Activated T-helper 17 cell treated with anti-CD3 and anti-CD28 coated beads, Interleukin-2, amount 50 U/mL, for 72 hours (primary cell): ENCODE measurements at places on chromosomes 3 and 15. TPM values are rescaled to one million over a fixed set of nuclear protein-coding genes. Genes with fewer than 3 reads are reported as not detected.

DNA sequence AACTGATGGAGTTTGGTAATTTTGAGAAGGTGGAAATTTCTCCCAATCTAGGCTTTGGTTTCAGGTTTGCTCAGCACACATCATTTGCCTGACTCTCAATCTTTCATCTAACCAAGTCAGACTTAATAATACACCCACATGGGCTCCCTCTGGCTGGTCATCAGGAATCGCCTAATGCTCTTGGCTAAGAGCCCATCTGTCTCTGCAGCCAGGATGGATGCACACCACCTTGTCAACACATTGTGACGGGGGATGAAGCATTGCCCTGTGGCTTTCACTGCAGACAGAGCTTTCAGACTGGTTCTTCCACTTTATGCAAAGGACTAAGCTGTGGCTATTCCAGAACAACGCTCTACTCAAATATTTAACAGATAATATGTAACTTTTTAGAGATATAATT, 3.0 kb upstream of the HDGFL3 start:
- peak; percentile 9 for ATAC-seq

- no peak for ATAC-seq
These were observed 57.5 kb downstream of the CACNA2D2 start for GRCh38 chr3:50445919-50446318.

The FANCD2OS gene
- total RNA-seq = not detected

GRCh38 chr15:64970698-64971097, 19.0 kb downstream of the SPG21 start:
- no peak for ATAC-seq

GRCh38 chr3:149087208-149087607, 875 bp upstream of the HLTF start:
- ATAC-seq = no peak

The MORC1 gene
- total RNA-seq = not detected

DNA sequence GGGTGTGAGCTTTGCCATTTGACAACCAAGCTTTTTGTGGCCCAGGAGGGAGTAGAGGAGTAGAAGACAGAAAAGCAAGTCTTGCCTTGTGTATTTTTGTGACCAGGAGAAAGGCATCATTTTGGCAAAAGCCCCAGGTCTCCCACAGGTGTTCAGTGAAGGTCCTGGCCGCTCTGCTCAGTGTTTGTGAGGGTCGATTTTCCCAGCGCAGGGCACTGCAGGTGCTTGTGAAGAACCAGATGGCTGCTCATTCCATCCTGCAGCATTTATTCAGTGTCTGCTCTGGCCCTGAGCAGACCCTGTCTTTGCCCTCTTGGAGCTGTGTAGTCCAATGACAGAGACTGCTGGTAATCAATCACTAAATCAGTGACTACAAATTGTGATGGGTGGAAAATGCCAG, 19.5 kb downstream of the TRAK1 start:
- no peak for ATAC-seq

- ATAC-seq = no peak
These were observed 154.9 kb downstream of the PEX5L start for GRCh38 chr3:179881791-179882190.

The DUOXA2 gene
- 0.13 TPM for total RNA-seq

DNA sequence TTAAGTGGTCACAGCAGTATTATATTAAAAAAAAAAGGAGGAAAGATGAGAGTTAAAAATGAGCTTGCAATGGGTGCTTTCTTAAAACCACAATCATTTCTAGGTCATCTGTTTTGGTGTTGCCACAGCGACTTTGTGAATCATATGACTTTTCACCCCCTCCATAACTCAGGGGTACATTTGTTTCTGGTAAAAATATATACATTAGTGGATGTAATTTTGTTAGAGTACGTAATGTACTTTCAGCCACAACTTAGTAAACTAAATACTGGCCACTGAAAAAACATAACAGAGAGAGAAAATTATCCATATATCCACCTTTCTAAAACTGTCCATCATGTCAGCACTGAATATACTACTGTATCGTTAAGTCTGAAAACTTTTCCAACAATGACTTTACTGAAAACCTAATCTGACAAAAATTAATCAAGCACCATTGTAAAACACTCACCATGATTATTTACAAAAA, 3.4 kb downstream of the ANKRD28 start:
- ATAC-seq = peak; percentile 52

The HDAC11 gene
- total RNA-seq = 5.4 TPM

The TLR9 gene
- 0.93 TPM for total RNA-seq

The ITGA11 gene
- total RNA-seq = 13.1 TPM

- ATAC-seq = no peak
These were observed 164.5 kb downstream of the RORA start for GRCh38 chr15:61064651-61065050.

The BMF gene
- total RNA-seq = 19.3 TPM

- ATAC-seq = no peak
These were observed 4.3 kb downstream of the PTH1R start for GRCh38 chr3:46881596-46882376.

DNA sequence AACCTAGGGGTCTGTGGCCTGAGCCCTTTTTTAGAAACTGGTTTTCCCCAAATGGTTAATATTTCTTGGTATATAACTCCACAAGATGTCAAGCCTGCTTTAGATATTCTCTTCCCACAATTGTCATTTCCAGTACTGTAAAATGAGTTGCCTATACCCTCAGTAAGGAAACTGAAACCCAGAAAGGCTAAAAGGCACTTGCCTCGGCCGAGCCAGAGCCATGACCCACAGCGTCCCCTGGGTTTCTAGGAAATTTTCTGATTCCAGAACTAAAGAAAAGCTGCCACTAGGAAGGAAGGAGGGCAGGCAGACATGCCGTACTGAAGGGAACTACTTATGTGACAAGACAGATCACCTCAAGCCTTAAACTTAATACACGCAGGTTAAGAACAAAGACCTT, 59.1 kb downstream of the ATP8B4 start:
- ATAC-seq = peak; percentile 44

The CACNA2D3 gene
- total RNA-seq = not detected

GRCh38 chr15:95929232-95929846, 401.2 kb upstream of the NR2F2 start:
- no peak for ATAC-seq

GRCh38 chr15:69265347-69265955, 33.3 kb upstream of the PAQR5 start:
- ATAC-seq = no peak

- no peak for ATAC-seq
These were observed 145.1 kb downstream of the LSAMP start for GRCh38 chr3:116300226-116300625.

GRCh38 chr15:47188758-47189507, 528.4 kb upstream of the SEMA6D start:
- ATAC-seq = no peak

- ATAC-seq = no peak
These were observed 41.9 kb upstream of the TRA2B start for GRCh38 chr3:185979721-185980121.
